NAMALWA (cell line): ENCODE measurements at places on chromosomes 5 and 9.

- no peak for DNase-seq
Measured at GRCh38 chr9:94787266-94787665, 60.8 kb downstream of the AOPEP start.

DNA sequence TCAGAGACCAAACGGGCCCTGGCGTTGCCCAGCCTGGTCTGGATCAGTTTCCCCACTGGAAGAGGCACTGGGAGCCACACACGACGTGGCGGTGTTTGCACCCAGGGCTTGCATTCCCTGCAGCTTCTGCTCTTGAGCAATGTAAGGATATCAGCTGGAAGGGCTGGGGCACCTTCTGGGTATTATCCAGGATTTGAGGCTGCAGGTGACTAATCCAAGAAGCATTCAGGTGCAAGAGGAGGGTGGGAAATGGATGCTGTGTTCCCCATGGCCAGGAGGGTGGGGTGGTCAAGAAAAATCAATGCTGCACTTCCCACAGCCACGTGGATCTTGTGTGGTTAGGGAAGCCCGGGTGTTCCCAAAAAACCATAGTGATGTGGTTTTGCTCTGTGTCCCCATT is 430.9 kb downstream of the IRX2 start:
- DNase-seq = no peak

DNA sequence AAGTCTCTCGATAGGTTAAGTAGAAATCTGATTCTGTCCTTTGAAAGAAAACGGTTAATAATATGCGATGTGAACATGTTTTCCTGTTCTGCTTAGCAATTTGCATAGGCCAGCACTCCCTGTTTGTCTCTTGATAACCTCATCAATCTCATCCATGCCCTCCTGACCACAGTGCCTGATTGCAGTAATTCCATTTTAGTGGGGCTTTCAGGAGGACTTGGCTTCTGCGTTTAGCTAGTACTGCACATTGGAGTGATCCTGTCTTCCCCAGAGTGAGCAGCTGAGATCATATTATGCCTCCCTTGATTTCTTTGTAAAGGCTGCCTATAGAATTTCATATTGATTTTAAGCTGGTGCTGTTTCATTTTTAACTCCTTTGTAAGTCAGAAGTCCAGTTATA is 335.9 kb upstream of the ISL1 start:
- no peak for DNase-seq

GRCh38 chr5:61675015-61675692 is 343.1 kb downstream of the ZSWIM6 start:
- no peak for DNase-seq

- DNase-seq = no peak
Measured at GRCh38 chr5:131649161-131649560, 14.1 kb upstream of the RAPGEF6 start.

DNA sequence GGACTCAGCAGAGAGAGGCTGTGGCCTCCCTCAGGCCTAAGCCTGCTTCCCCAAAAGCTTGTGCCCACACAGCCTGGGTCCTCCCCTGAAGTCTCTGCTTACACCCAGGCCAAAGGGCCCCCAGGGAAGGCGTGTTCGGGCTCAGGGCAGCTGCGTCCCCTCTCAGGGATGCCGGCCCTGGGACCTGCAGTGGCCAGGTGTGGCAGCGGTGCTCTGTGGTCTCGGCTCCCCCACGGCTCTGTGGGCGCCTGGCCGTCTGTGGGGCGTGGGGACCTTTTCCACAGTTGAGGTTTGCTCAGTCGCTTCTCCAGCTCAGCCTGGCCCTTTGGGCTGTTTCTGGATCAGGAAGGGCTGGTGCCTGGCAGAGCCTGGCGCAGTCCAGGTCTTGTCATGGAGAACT is 75.9 kb downstream of the RXRA start:
- DNase-seq = no peak

GRCh38 chr5:139828207-139828895 is 32.7 kb downstream of the PSD2 start:
- no peak for DNase-seq

GRCh38 chr5:110398951-110399350 is 327.5 kb downstream of the TMEM232 start:
- no peak for DNase-seq

DNA sequence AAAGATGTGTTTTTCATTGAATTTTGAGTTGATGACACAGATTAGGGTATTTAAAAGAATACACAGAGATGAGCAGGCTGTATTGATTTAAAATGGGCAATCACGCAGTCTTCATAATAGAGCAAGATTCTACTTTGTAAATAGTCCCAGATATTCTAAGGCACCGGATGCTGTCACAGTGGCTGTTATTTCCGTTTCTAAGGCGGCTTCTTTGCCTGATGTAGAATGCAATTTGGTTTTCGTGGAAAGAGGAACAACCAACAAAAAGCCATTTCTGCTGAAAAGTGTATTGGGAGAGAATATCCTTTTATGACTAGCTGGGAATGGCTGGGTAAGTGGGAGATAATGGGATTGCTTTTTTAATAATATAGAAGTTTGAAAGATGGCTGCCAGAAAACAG is 17.5 kb downstream of the PRKACG start:
- no peak for DNase-seq

- DNase-seq = no peak
Measured at GRCh38 chr5:35138232-35138631, 90.5 kb upstream of the AGXT2 start.

DNA sequence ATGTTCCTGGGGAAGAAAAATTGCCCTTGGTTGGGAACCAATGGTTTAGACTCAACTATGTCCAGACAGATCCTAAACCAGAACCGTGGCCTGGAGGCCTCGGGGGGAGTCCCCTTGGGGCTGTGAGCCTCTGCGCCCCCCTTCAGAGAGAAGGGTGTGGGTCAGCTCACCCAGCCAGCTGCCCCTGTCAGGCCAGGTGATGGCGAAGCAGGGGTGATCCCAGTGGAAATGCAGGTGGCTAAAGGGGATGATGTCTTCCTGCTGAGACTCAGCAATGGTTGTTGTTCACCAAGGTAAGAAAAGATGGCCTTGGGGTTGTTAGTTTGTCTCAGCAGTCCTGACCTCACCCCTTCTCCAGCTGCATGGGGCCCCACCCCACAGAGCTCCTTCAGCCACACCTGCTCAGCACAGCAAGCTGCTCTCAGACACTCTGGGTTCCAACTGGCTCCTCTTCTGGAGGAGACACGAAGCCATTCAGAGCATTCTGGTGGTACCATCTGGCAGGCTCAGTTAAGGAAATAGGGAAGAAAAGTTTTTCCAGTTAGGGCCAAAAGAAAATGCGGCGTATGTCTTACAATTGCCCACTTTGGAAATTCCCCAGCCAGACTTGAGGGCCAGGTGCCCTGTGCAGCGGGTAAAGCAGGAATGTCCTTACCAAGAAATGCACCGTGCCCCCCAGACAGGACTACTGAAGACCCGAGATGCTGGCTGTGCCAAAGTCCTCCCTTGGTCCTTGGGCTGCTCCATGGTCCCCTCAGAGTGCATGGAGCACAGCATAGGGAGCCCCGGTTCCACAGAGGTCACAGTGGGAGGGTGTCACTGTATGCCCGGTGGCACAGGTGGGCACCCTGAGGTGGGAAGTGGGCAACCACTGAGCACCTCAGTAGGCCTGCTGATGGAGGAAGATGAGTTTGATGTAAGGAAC is 90.2 kb downstream of the NSUN2 start:
- no peak for DNase-seq

- peak; percentile 71 for DNase-seq
Measured at GRCh38 chr9:21434202-21435014, 5.8 kb upstream of the IFNA1 start.

- no peak for DNase-seq
Measured at GRCh38 chr9:73423891-73424290, 272.2 kb downstream of the ANXA1 start.

- no peak for DNase-seq
Measured at GRCh38 chr9:127786773-127787104, 905 bp downstream of the CDK9 start.

- no peak for DNase-seq
Measured at GRCh38 chr5:79689541-79690466, at the start of gene CMYA5. TSS of gene CMYA5 (plus strand) at chr5:79689836. CDS start at chr5:79689908, 72 bp downstream.

- DNase-seq = no peak
Measured at GRCh38 chr9:6439051-6439703, 26.2 kb downstream of the UHRF2 start.

DNA sequence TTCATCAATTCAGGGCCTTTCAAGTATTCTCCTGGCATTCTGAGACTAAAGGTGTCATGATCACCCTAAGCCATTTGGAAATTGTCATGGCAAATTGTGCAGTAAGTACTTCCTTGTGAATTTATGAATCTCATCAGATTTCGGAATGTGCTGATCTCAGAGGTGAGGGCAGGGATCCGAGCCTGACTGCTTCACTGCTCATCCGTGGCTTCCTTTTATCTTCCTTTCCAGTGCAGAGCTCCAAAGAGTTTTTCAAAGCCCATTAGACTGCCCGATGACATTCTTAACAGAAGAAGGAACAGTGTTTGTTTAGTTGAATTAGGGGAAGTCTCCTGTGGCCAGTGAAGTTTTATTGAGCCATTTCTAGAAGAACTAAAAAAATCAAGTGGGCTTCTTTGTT is 182.8 kb upstream of the GDNF start:
- no peak for DNase-seq

DNA sequence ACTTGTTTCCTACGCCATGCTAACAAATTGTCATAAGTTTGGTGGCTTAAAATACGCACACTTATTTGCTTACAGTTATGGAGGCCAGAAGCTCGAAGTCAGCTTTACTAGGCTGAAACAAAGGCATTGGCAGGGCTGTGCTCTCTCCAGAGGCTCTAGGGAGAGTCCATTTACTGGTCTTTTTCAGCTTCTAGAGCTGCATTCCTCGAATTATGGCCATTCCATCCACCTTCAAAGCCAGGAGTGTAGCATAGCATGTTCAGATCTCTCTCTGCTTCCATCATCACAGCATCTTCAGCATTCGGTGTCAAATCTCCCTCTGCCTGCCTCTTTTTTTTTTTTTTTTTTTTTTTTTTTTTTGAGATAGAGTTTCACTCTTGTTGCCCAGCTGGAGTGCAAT is 670.2 kb downstream of the ACTL7B start:
- DNase-seq = no peak

- no peak for DNase-seq
Measured at GRCh38 chr9:95910023-95910707, 34.7 kb downstream of the ERCC6L2 start.

DNA sequence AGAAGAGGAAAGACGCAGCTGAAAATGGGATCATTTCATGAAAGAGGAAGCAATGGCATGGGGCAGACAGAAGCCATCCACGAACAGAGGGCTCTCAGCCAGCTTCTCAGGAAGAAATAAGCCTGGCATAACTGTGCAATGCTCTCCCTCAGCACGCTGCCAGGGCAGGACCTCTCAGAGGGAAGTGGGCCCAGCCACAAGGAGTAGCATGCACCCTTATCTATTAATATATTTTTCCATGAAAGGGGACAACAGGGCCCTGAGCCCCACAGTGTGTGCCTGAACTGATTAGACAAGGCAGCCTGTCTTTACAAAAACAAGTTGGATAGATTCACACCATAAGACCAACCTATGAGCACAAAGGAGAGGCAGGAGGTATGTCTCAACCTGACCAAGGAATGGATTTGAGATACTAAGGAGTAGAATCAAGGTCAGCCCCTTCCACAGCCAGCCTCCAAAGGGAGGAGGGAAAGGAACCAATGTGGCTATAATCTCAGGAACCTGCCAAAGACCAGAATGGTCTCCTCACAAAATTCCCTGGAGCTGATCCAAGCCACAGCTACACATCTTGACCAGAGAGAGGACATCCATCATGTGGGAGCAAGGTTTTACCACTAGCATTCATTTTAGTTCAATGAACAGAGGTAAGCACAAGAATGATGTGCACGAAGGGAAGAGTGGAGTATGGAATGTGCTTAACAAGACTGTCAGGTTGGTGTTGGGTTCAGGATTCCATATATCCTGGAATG is 154.8 kb downstream of the SIL1 start:
- DNase-seq = no peak
